ENCODE measurements at places on chromosomes 4 and X. TPM values are rescaled to one million over a fixed set of nuclear protein-coding genes. Genes with fewer than 3 reads are reported as not detected.

EGF gene
- total RNA-seq, result 2.6 TPM

GRIA3 gene
- total RNA-seq, result not detected

ARMCX2 gene
- total RNA-seq, result 199 TPM

MAGED4 gene
- total RNA-seq, result 12.6 TPM

RBM41 gene
- total RNA-seq, result 9.9 TPM

- DNase-seq, result peak; percentile 50
Measured at GRCh38 chr4:169566021-169566818, 46.2 kb downstream of the NEK1 start.

RAB39B gene
- total RNA-seq, result 0.06 TPM

DNA sequence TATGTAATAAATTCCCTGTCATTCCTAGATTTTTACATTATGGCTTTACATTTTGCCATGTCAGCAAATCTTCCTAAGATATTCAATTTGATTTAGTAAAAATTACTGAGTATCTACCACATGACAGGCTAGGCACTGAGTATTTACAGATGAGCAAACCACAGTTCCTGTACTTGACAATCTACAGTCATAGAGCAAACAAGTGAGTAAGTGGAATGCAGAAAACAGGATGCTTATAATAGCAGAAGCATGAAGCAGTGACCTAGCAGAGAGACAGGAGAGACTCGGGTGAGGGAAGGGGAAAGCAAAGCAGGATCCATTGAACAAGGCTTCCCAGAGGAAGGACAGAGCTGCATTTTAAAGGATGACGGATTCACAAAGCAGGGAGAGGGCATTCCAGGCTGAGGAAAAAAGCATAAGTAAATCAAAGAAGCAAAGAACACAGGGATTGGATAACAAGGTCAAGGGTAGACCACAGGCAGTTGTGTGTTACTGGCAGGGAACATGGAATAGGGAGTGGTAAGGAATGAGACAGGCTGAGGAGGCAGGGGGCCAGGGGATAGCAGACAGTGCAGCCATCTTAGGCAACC lies 124.7 kb upstream of the C1QTNF7 start:
- peak; percentile 83 for DNase-seq

- no peak for DNase-seq
Measured at GRCh38 chr4:15725608-15726007, 22.7 kb downstream of the BST1 start.

GRCh38 chr4:99986792-99987191 lies 36.7 kb upstream of the H2AZ1 start:
- DNase-seq, result no peak

- DNase-seq, result no peak
Measured at GRCh38 chrX:113522814-113523213, 682.2 kb upstream of the AMOT start.

GRCh38 chr4:38128478-38129459 lies 168.6 kb downstream of the PTTG2 start:
- peak; percentile 89 for DNase-seq

GRCh38 chr4:84681486-84682274 lies 98.8 kb downstream of the CDS1 start:
- DNase-seq, result peak; percentile 80

VSIG4 gene
- not detected for total RNA-seq

GRCh38 chrX:20347481-20347880 lies 80.8 kb upstream of the RPS6KA3 start:
- DNase-seq, result no peak

GRCh38 chr4:179521952-179522351 lies 2079.7 kb upstream of the AGA start:
- no peak for DNase-seq

CSN1S1 gene
- total RNA-seq, result not detected

GRCh38 chrX:131058136-131058868 lies at the start of gene ARHGAP36:
Gene ARHGAP36 (plus strand): TSS chrX:131058346. CDS start chrX:131081666, 23,320 bp downstream.
- DNase-seq, result no peak

- DNase-seq, result no peak
Measured at GRCh38 chr4:17163156-17163771, 264.8 kb upstream of the LDB2 start.

DNA sequence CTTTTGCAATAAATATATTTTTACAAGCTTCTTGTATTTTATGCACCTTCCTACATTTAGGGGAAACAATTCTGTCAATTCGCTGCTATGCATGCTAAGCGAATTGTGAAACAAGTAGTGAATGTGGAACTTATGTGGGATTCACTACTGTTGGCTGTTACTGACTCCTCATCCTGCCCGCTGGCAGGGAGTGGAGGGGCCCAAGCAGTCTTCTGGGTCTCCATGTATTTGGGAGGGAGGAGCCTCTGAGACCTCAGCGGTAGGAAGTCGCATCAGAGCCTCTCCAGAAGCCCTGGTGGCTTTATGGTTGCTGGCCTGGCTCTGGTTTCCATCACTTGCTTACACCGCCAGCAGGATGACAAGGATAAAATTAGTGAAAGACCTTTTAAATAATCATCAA lies 3.7 kb upstream of the SETD7 start:
- no peak for DNase-seq

STS gene
- 7.9 TPM for total RNA-seq

DNA sequence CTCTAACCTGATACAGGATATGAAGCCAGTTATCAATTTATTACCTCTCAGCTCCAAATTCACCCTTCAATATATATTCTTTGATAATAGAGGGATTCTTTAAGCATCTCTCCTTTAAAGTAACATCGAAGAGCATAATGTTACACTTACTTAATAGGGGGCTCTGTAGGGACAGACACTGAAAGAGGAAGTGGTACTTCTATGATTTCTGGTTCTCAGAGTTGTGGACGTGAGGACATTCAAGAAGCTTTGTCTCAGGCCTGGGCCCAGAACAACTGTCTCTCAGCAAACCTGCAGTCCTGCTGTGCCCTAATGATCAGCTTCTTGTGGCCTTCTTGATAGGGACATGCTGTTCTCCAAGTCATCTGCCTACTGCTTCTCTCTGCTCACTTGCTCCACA lies 4.2 kb upstream of the ZXDB start:
- no peak for DNase-seq

SOWAHB gene
- total RNA-seq, result not detected

ODAM gene
- total RNA-seq, result not detected

DNA sequence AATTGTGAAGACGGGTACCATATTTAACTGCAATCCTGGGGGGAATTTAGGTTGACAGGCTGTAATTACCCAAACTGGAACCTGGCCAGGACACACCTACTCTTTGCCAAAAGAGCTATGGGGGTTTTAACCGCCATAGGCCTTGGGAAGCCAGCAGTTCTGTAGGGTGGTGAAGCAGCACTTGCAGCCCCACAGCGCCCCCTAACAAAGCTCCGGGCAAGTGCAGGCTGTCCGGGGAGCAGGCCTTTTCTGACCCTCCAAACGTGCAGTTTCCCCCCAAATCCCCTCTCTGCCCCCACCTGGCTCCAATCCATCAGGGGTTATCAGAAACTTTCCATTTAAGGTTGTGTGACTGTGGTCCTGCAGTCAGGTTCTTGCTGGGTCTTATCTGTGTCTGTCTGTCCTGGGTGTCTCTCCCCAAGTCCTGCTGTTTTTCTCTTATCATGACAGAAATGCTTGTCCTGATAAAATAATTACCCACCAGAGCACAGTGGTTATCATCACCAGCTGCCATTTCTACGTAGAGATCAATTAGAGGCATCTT lies 350.9 kb downstream of the MID1IP1 start:
- DNase-seq, result no peak

DNA sequence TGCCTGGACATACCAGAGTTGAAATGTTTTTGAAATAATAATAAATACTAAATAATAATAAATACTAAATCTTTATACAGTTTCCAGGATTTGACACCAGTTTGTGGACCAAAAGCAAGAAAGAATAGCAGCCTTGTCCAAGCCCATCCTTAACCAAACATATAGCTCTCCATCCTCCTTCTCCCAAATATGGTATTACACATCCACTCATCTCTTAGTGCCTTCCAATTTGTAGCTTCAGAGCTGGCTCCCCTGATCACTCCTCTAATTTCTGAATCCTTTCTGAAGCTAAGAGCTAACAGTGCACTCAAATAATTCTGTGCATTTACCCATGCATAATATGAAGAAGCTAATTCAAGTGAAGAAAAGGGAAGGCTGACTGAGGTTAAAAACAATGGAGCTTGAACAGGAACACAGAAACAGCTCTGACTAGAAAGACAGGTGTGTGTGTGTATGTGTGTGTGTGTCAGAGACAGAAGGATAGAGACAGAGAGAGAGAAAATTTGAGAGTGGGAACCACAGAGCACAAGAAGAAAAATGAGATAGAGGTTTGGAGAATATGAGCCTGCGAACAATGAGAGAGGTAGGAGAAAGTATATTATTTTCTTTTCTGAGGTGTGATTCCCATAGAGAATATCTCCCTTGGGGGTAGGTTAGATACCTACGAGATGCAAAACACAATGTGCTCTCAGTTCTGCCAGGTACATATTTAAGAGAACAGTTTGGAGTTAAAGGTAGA lies 123.5 kb downstream of the CAMK2D start:
- no peak for DNase-seq
